ENCODE measurements at places on chromosomes 11 and 22.

GRCh38 chr11:103109818-103110388, 677 bp downstream of the DYNC2H1 start:
- DNase-seq, result no peak

- DNase-seq, result no peak
Measured at GRCh38 chr11:112786886-112787530, 174.2 kb upstream of the NCAM1 start.

DNA sequence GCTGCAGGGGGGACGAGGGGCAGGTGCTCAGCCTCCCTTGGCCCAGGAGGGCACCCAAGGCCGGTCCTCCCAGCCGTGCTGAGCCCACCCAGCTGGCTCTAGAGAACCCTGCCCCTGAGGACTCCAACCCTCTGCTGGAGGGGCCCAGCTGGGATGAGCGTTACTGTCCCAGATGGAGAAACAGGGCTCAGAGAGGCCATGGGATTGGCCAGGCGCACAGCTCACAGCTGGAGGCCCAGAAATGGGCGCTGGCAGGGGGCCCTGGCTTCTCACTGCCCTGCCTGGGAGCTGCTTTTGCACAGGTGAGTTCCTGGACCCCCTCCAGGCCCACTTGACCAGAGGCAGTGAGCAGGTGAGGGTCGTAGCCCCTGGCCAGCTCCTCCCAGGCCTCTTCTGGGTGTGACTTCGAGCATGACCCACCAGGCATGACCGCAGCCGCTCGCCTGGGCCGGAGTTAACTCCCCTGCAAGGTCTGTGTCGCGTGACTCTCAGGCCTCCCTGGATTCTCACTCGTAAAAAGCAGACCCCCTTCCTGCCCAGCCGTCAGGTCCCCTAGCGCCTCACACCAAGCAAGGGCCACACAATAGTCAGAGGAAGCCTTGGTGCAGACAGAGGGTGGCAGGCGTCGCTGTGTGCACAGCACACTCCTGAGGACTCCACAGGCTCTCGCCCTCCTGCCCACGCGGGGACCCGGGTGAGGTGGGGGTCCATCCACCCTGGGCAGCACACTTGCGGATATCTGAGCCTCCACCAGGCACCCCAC, 19.7 kb upstream of the IL17REL start:
- DNase-seq, result no peak

DNA sequence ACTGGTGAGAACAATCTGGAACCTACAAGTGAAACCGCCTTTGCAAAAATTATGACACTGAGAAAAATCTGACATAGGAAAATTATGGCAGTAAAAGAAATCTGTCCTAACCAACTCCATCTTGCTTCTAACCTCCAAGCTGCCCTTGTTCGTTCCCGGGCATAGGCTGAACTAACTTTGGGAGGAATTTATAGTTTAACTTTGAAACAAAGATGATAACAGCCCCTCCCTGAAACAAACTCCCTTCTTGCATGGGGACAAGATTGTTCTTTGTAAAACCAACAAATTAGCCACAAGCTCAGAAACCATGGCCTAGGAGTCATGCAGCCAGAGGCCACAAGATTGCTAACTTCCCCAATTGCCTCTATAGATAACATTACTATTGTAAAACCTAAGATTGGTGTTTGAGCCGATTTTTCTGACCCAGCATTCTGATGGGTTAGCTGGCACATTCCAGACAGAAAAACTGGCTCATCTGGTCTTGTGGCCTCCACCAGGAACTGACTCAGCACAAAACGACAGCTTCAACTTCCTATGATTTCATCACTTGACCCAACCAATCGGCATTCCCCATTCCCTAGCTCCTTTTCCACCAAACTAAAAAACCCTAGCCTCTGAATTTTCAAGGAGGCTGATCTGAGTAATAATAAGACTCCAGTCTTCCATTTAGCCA, 3.6 kb upstream of the CCDC81 start:
- DNase-seq, result no peak

DNA sequence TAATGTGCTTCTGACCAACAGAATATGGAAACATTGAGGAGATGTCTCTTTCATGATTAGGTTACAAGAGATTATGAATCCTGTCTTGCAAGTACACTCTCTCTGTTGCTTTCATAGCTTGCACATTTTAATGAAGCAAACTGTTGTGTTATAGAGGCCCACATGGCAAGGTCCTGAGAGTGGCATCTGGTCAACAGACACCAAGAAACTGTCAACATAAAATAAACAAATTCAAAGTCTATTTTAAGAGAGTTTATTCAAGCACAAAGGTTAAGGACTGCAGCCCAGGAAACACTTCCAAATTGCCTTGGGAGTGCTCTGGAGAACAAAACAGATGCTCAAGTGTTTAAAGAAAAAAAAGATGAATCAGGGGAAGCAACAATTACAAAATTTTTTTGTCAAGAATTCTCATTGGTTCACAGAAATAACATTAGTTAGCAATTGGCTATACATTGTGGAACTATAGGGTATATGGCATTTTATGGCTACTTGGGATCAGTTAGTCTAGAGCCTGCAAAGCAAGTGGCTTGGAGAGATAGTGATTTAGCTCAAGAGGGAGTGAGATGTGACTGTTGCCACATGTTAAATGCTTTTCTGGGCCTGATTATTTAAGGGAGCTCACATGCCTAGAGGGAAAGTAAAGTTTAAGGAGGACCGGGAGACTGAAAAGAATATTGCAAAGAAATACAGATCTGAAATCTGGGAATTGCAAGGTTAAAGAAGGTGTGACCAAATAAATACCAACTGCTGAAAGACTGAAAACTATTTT, 54.6 kb downstream of the CTSC start:
- DNase-seq, result no peak

DNA sequence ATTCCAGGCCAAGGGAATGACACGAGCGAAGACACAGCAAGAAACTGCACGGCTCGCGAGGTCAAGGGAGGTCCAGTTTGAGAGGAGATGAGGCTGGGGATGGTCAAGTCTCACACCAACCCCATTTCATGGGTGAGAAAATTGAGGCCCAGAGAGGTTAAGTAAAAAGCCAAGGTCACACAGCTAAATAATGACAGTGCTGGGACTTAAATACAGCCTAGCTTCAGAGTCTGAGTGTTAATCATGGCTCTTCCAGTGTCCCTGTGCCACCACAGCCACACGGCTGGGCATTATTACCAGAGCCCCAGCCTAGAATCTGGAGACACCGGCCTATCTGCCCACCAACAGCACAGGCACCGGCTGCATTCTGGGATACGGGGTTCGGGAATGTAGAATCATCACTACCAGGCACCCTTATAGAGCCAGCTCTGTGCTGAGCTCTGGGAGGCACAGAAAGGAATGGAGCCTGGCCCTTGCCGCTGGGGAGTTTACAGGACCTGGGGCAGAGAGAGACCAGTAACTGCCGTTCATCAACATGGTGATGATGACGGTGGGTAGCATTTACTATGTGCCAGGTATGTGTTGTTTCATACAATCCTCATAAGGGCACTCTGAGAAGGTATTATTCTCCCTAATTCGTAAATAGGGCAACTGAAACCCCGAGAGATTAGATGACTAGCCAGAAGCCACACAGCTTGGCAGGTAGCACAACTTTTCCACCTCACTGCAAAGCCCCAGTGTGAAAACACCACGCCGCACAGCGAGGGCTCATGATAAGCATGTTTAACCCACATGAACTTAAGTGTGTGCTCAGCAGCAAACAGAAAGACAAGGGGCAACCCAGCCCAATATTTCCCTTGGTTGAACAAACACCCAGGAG, 51.8 kb downstream of the CD6 start:
- peak; percentile 66 for DNase-seq

Measured in activated T-helper 9 cell treated with anti-CD3 and anti-CD28 coated beads, Interleukin-2, amount 50 U/mL, for 16 hours (primary cell).